ENCODE measurements at places on chromosomes 3 and 15. TPM values are rescaled to one million over a fixed set of nuclear protein-coding genes. Genes with fewer than 3 reads are reported as not detected.

GRCh38 chr3:126100269-126100633 is 16.3 kb upstream of the SLC41A3 start:
- H3K4me3 ChIP-seq = no peak overlapping the region
- no peak overlapping the region for H3K27ac ChIP-seq
- H3K27me3 ChIP-seq = no peaks in the 10 kb centered on the region
- H3K36me3 ChIP-seq = no peaks in the 10 kb centered on the region
- no peak for DNase-seq

Gene SEMA5B
- total RNA-seq = 1.0 TPM

GRCh38 chr3:46091741-46092701 is 64.7 kb upstream of the XCR1 start:
- no peak overlapping the region for H3K27ac ChIP-seq
- H3K4me3 ChIP-seq = no peak overlapping the region
- no peaks in the 10 kb centered on the region for H3K36me3 ChIP-seq
- DNase-seq = no peak
- no peaks in the 10 kb centered on the region for H3K27me3 ChIP-seq
- H3K4me1 ChIP-seq = peaks cover 4% of the 10 kb centered on the region

Gene IGF2BP2
- 128 TPM for total RNA-seq

GRCh38 chr15:72155003-72155621 is 36.9 kb downstream of the SENP8 start:
- DNase-seq = peak; percentile 13
- H3K4me1 ChIP-seq = peaks cover 11% of the 10 kb centered on the region
- H3K27me3 ChIP-seq = no peaks in the 10 kb centered on the region
- no peaks in the 10 kb centered on the region for H3K36me3 ChIP-seq
- no peak overlapping the region for H3K27ac ChIP-seq

- H3K4me3 ChIP-seq = no peak overlapping the region
- no peak overlapping the region for H3K27ac ChIP-seq
- no peaks in the 10 kb centered on the region for H3K27me3 ChIP-seq
- H3K36me3 ChIP-seq = no peaks in the 10 kb centered on the region
- no peak for DNase-seq
These were observed 13.2 kb downstream of the CLASP2 start for GRCh38 chr3:33704891-33705290.

- peaks cover 44% of the 10 kb centered on the region for H3K4me1 ChIP-seq
- peak overlapping the region; percentile 51 for H3K27ac ChIP-seq
- peaks cover 4% of the 10 kb centered on the region for H3K36me3 ChIP-seq
- DNase-seq = peak; percentile 78
These were observed 24.2 kb downstream of the ABHD2 start for GRCh38 chr15:89112341-89112971.
